ENCODE measurements at places on chromosomes 12 and 14.

DNA sequence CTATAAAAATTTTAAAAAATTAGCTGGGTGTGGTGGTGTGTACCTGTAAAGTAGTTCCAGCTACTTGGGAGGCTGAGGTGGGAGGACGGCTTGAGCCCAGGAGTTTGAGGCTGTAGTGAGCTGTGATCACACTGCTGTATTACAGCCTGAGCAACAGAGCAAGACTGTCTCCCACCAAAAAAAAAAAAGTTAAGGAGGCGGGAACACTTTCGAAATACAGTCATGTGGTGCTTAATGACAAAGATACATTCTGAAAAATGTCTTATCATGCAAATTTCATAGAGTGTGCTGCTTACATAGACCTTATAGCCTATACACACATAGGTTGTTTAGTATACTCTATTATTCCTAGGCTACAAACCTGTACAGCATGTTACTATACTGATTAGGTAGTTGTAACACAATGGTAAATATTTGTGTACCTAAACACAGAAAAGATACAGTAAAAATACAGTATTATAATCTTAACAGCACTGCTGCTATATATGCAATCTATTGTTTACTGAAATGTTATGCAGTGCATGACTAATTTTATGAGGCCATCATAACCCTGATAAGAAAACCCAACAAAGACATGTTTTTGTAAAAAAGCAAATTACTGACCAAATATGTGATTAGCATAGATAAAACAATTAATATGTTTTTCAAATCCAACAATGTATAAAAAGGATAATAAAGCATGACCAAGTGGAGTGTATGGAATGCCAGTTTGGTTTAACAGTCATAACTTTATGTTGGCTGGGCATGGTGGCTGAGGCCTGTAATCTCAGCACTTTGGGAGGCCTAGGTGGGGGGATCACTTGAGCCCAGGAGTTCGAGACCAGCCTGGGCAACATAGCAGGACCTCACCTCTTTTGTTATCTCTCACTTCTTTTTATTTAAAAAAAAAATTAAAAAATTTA, 11.4 kb downstream of the EIF2S1 start:
- no peak for DNase-seq

DNA sequence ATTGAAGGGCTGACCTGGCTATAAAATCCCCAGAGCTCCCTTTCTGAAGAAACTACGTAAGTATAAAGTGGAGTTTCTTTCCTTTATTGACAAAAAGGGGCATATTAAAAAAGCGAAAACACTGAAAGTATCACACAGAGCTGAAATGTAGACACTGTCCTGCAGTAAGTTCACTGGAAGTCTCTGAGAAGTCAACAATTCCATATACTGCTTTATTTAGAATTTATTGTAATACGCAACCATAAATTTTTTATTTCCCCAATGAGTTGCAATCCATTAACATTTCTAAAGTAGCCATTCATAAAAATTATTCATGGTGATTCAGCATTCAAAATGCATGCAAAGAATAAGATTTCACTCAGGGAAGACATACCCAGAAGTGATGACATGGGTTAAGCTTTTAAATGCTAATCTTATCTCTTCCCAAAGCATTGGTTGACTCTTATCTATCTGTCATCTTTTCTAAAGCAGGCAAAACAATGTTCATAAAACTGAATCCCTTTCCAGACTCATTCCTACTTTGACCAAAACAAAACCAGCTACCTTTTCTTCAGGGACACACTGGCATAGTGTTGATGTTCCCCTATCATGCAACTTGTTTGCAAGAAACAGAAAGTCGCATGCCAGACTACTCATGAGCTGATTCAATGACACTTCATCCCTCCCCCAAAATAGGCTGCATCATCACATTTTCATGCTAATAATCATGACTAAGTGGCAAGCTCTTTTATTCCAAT, 17.3 kb downstream of the KITLG start:
- no peak for DNase-seq

DNA sequence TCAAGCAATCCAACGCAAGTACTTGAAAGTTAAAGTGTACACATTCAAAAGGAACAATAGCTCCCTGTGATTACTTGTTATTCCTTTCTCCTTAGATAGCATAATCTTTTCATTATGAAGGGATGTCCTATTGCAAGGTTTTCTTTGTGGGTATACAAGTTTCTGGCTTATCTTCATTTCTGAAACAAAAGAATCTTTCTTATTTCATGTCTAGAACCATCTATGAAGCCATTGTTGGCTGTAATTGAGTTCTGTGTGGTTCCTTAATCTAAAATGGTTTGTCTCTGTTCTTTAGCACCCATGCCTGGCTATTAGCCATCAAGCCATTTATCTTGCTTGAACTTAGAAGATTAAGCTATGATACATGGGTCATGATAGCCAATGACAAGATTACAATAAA, 95.0 kb downstream of the VEZT start:
- DNase-seq: no peak

GRCh38 chr12:3364661-3365462, 126.1 kb upstream of the PRMT8 start:
- no peak for DNase-seq

- DNase-seq: no peak
Measured at GRCh38 chr12:94263905-94264561, 115.7 kb downstream of the PLXNC1 start.

All from CD4-positive, alpha-beta T cell treated with Interferon gamma for 1 hour (primary cell).